Fibroblast of skin of right biceps (primary cell): ENCODE measurements at places on chromosomes 12 and 14.

DNA sequence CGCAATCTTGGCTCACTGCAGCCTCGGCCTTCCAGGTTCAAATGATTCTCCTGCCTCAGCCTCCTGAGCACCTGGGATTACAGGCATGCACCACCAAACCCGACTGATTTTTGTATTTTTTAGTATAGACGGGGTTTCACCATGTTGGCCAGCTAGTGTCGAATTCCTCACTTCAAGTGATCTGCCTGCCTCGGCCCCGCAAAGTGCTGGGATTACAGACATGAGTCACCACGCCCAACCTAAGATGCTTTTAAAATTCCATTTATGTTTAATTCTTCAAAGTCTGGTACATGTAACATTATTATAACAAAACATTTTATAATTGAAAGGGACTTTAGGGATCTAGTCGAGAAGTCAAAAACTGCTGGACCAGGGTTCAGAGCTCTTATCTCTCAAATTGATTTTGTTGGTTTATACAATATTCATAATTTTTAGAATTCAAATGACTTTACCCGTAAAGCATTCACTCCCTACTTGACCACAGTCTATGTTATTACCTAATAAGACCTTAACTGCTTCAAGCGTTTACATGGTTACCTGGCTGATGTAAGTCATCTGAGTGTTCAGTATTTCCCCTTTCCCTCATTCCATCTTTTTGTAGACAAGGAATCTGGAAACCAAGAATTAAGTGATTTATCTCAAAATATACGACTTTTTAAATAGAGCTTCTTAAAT is 28.2 kb downstream of the RAP1B start:
- DNase-seq: peak; percentile 38

- peak; percentile 38 for DNase-seq
Observed at GRCh38 chr12:113961921-113962710, 4.0 kb downstream of the RBM19 start.

- DNase-seq: peak; percentile 22
Observed at GRCh38 chr12:7905071-7905470, 30.9 kb downstream of the SLC2A3 start.

DNA sequence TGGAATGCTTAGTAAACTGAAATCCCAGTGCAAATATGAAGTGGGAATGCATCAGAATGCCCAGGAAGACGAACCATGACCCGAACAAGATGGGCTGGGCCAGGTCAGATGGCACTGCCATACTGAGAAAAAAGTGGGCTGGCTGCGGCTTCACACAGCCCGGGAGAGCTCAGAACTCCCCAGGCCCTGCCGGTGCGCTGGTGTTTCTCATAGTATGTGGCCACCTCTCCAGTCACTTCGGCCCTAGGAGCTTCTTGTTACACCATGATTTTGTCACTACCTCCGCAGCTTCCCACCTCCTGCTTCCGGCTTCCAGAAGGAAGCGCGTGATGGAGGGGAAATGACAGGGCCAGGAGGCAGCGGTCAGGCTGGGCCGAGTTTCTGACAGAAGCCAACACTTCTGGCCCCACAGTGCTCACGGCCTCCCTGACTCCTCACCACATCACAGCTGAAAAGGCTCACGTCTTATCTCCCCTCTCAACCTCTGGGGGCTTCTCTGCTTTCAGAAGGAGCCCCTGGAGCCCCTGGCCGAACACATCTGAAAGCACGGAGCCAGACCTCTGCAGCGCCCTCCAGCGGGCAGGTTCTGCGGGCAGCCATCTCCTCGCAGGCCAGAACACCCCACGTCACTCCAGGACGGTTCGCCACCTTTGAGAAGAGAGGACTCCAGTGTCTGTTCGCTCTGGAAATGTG is 30.7 kb downstream of the DAD1 start:
- DNase-seq: no peak

GRCh38 chr14:104746934-104747481 is 5.9 kb upstream of the SIVA1 start:
- DNase-seq: no peak

DNA sequence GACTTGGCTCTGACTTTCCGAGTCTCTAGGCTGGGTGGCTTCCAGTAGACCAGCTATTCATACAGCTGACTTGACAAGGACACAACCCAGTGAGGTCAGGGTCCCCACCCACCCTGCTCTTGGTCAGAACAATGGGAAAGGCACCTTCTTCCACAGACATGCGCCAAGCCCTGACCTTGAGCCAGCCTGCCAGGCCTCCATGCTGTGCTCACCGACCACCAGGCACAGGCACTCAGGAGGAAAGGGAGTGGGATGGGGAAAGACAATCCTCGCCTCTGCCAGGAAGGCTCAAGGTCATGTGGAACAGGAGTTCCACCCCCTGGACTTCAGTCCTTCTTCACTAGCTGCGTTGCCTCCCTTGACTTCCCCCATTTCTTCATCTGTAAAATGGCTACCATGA is 31.4 kb downstream of the GALNT16 start:
- DNase-seq: no peak

GRCh38 chr12:16581416-16581815 is 24.5 kb downstream of the LMO3 start:
- DNase-seq: no peak

GRCh38 chr14:61565181-61565580 is 130.1 kb upstream of the HIF1A start:
- peak; percentile 67 for DNase-seq

DNA sequence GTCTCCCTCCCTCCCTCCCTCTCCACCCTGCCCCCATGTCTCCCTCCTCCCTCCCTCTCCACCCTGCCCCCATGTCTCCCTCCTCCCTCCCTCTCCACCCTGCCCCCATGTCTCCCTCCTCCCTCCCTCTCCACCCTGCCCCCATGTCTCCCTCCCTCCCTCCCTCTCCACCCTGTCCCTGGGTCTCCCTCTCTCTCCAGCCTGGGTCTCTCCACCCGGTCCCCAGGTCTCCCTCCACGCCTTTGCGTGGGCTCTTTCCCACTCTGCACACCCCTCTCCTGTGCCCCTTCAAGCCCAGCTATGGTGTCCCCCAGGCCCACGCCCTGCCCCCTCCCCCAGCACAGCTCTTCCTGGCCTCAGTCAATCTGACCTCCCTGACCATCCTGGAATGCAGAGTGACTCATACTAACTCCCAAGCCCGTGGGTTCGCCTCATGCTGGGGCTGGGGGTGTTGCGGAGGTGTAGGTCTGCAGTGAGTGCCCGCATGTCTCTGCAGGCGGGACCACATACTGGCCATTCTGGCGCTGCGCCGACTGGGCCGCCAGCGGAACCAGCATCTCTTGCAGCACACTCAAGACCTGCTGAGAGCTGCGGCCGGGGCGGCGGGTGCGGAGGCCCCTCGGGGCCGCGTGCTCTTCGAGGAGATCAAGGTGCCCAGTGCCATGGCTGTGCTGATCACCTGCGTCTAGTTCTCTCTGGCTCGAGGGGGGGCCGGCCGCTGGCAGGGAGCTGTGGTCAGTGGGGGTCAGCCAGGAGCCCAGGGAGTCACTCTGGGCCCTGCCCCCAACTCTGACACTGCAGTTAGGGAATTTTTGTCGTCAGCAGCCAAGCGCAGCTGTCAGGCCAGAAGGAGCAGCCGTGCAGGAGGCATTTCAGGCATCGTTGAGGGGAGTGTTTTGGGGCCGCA is 13.5 kb upstream of the TNFAIP2 start:
- DNase-seq: peak; percentile 73

GRCh38 chr14:61132894-61133293 is 148.2 kb downstream of the TMEM30B start:
- no peak for DNase-seq

- no peak for DNase-seq
Observed at GRCh38 chr14:67077921-67078320, 111.3 kb upstream of the GARIN2 start.

DNA sequence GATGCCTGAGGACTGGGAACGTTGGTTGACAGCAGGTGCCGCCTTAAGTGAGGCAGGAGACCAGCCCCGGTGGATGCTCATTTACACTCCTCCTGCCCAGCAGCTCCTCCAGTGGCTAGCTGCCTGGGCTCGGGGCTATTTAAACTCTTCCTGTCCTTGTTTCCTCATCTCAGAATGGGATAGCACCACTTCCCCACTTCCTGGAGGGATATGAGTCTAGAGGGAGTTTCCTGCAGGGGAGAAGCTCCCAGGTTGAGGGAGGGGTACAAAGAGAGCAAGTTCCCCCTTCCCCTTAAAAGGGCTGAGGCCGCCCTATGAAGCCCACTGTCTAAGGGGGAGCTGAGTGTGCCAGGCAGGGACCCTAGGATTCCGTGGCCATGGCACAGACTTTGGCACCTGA is 311.2 kb downstream of the AACS start:
- DNase-seq: no peak

DNA sequence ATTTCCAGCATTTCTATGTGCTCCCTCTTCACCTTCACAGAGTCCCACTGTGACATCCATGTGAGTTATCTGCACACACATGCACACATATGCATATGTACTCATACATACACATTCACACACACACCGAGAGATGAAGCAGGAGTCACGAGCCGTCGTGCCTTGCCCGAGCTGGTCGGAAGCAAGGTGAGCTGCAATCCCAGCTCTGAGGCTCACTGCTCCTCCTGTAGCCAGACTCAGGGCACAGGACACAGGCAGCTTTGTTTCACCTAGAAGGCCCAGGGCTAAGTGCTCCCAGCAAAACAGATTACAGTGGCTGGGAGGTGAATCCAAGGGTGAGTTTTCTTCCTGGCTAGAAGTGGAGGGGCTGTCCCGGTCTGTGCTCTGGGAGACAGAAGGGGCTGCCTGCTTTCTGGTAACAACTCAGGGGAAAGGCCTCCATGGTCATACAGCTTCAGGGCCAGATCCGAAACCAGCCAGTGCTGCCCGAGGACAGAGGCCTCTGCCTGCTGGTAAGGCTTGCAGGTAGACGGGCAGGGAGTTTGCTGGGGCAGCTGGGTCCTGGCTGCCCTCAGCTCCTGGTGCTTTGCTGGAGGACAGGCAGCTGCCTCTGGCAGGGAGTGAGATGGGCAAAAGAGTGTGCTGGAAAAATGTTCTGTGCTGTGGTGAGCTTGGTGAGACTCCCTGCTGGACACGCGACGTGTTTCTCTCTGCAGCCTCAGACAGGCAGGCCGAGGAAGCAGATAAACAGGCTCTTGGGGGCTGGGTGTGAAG is 123.7 kb downstream of the CRACR2A start:
- no peak for DNase-seq

DNA sequence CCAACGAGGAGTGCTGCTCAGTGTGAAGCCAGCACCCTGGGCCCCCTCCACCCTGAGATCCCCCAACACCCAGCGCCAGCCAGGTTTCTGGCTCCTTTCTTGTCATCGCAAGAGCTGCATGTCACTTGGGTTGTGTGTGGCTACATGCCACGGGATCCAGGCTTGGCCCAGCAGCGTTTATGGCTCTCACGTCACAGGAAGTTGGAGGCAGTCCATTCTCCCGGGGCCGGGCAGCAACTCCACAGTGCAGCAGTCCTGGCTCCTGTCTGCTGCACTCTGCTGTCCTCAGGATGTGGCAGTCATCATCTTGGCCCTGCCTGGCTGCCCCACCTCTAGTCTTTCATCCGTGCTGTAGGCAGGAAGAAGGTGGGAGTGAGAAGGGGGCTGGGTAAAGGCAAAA is 78.3 kb downstream of the AACS start:
- peak; percentile 58 for DNase-seq
